ENCODE measurements at places on chromosomes 4 and X.

DNA sequence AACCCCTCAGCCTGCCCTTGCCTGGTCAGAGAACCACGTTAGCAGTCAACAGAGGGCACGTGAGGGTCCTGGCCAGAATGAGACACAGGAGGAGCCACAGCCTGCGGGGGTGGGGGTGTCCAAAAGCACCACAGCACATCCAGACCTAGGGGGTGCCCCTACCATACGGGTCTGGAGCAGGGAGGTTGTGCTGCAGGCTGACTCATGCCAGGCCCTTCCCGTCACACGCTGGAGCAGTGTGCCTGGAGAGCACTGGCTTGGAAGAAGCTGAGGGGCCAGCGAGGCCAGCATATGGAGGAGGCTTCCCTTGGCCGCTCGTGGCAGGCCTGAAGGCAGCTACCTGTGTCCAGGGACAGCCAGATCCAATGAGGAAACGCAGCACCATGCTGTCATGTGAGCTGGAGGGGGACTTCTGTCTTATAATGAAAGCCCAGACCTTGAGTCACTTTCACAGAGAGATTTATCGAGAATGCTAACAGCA lies 1.5 kb upstream of the IRAK1 start:
- no peak for DNase-seq

GRCh38 chr4:95231681-95232080 lies 317.1 kb downstream of the UNC5C start:
- DNase-seq = no peak

DNA sequence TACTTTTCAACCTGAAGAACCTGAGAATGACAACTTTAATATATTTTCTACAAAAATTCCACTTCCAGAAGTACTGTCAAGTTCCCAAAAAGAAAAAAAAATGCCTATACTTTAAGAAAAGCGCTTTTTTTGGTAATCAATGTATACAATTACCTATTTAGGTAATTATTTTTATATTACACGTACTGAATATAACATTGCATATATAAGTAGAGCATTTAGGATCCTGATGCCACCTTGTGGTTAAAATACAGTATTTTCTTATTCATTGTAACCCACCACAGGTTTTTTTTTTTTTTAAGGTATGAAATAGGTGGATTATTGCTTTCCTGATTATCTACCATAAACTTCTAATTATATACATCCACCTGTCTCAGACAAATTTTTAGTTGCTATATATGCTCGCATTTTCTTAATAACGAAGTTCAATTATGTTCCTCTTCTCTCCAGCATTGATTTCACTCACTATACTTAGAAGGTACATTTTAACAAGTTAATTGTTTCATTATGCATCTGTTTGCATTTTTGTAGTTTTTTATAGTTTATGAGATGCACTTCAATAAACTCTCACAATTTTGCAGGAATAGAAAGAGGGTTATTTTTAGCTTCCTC lies 5.2 kb downstream of the MAP9 start:
- DNase-seq = no peak

DNA sequence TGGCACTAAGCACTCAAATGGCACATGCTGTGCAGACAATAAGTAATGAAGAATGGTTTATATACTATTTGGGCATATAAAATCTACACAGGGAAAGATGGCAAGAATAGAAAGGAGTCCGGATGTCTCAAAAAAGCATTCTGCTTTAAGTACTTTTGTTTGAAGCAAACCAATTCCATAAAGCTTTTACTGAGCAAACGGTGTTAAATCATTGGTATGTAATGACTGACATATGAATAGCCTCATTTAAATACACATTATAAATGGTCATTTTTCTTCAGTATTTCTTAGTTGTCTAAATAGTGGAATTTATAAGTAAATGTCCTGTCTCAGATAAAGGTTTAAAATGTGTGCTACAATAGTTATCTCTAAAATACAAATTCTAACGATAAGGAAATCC lies 6.0 kb downstream of the FBXO8 start:
- DNase-seq = no peak

- no peak for DNase-seq
Measured at GRCh38 chr4:17708992-17709762, 72.2 kb downstream of the FAM184B start.

- no peak for DNase-seq
Measured at GRCh38 chrX:96841325-96841724, 42.4 kb upstream of the RPA4 start.

- DNase-seq = no peak
Measured at GRCh38 chrX:56762707-56763555, 33.9 kb downstream of the NBDY start.

- no peak for DNase-seq
Measured at GRCh38 chrX:29496636-29497180, 718.7 kb upstream of the MAGEB2 start.

GRCh38 chrX:11751261-11751660 lies 6.8 kb upstream of the MSL3 start:
- no peak for DNase-seq

GRCh38 chrX:16869393-16870094 lies 618 bp downstream of the RBBP7 start:
- no peak for DNase-seq

DNA sequence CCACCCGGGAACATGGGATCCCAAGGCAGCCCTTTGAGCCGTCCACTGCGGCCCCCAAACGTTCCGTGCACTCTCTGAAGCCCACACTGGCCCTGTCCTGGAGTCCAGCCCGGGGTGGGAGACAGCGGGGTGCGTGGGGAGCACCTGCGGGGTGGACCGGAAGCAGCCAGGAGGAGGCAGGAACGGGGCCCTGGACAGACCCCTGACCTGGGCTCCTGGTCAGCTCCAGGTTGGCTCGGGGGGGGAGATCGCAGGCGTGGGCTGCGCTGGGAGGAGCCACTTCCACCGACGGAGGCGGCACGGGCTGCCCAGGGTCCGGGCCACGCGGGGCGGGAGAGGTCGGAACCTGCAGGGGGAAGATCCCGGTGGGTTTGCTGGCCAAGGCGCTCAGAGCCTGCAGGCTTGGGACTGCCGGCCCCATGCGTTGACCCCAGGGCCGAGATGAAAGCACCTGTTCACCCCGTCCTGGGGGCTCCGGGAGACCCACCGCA lies 5.7 kb upstream of the PLCXD1 start:
- no peak for DNase-seq

DNA sequence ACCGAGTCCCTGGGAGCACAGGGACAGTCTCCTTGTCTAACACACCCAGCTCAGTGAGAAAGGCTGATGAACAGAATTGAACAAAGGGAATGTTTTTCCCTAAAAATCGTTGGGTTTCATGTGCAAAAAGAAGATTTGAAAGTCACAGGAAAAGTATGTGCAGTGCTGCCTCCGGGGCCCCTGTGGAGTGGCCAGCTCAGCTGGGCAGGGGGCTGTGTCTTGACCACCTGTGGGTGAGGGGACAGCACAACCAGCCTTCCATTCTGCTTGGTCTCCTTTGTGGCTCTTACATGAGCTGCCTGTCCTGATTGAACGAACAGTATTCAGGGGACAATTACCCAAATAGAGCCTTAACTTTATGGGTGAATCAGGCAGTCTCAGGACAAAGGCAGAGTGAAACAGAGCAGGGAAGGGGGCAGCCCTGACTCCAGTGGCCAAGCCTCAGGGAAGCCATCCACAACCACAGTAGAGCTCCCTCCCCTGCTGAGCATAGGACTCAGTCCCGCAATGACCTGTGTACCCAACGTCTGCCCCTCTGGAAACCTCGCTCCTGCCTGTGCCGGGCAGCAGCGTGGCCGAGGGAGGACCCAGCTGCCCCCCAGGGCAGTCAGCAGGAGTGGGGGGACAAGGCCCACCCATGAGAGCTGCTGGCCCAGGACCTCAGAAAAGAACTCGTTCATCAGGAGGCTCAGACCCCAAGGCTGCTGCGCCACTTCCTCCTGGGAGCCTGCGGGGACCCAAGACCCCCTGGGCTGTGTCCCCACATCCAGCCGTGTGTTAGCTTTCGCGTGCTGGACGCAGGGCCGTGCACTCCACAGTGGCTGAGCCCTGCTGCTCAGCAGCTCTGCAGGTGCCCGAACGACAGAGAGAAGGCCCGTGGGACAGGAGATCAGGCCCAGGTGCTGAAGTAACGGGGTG lies 59.6 kb upstream of the MXD4 start:
- no peak for DNase-seq

DNA sequence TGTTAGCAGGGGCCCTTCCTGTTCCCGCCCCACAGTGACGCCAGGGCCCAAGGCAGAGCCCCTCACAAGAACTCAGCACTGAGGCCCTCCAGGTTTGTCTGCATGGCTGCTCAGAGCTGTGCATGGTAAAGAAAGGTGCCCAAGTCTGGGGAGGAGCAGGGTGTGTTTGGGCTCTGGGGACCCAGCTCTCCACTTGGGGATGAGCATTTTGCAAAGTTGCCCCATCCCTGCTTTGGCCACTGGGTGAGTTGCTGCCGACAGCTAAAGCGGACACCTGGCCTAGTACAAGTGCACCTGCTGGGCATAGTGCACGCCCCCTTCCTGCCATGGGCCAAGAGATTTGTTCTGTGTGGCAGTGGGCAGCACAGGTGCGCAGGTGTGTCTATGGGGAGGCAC lies 2.0 kb upstream of the MXD4 start:
- DNase-seq = no peak

DNA sequence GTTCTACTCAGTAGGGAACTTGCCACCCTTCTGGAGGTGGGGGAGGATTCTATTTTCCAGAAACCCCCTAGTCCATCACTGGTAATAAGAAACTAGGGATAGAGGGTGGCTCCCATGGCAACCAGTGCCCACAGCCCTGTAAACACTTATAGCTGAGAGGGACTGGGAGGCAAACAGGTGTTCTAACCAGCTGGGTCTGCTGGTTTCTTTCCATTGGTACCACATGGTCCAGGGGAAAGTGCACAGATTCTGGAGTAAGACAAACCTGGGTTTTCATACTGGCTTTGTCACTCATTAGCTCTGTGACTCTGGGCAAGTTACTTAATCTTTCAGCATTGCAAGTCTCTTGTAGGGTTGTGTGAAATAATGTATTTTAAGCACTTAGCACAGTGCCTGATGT lies 26.9 kb downstream of the IGSF1 start:
- DNase-seq = no peak

DNA sequence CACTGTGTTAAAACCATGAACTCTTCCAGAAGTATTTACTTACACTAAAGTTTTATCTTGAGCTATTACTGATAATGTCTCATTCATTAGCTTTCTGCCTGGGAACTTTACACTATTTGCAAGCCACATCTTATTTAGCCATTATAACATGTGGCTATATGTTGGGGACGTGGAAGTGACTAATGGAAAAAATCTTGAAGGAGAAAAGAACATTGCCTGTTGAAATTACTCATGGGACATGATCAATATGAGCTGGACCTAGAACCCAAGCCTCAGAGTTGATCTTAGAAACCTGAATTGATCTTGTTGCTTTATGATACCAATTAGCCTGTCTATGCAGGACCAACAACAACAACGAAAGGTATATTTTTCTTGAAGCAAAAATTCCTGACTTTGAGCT lies 22.5 kb upstream of the ARHGAP6 start:
- no peak for DNase-seq

DNA sequence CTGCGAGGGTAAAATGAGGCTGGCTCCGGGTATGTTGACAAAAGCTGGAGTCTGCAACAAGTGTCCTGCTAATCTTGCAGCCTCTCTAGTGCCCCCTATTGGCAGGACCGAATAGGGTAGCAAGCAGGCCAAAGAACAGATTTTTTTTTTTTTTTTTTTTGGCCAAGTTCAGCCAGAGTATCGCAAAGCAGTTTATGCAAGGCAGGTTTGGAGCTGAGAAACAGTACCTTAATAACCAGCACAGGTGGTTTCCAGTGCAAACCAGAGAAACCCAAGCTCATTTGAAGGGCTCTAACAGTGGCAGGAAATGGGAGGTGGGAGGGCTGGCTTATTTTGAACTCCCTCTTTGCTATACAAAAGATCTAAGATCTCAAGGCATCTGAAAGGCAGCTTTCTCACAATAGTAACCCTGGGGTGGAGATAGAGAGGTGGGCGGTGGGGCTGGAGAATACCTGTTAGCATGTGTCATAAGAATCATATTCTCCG lies 38.2 kb upstream of the OCIAD2 start:
- DNase-seq = no peak

GRCh38 chr4:180598281-180598680 lies 1644.9 kb upstream of the TENM3 start:
- DNase-seq = no peak

GRCh38 chr4:30863021-30863420 lies 142.9 kb downstream of the PCDH7 start:
- DNase-seq = no peak

- DNase-seq = no peak
Measured at GRCh38 chrX:48626401-48627298, 29.4 kb downstream of the WDR13 start.

DNA sequence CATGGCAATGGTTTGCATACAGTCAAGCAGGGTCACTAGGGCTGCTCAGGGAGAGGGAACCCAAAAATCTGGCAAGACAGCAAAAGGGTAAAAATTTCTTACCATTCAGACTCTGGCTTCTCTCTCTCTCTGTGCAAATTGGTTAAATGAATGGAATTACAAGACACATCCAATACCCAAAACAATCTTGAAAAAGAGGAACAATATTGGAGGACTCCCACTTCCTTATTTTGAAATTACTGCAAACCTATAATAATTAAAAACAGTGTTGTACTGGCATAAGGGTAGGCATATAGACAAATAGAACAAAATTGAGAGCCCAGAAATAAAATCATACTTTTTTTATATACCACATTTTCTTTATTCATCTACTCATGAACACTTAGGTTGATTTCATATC lies 24.1 kb downstream of the ETDA start:
- no peak for DNase-seq

GRCh38 chrX:97290199-97290598 lies 406.5 kb downstream of the RPA4 start:
- no peak for DNase-seq

GRCh38 chrX:69015156-69015555 lies 150.1 kb downstream of the PJA1 start:
- no peak for DNase-seq

GRCh38 chr4:110636171-110636679 lies 13.3 kb upstream of the PITX2 start:
- DNase-seq = no peak

DNA sequence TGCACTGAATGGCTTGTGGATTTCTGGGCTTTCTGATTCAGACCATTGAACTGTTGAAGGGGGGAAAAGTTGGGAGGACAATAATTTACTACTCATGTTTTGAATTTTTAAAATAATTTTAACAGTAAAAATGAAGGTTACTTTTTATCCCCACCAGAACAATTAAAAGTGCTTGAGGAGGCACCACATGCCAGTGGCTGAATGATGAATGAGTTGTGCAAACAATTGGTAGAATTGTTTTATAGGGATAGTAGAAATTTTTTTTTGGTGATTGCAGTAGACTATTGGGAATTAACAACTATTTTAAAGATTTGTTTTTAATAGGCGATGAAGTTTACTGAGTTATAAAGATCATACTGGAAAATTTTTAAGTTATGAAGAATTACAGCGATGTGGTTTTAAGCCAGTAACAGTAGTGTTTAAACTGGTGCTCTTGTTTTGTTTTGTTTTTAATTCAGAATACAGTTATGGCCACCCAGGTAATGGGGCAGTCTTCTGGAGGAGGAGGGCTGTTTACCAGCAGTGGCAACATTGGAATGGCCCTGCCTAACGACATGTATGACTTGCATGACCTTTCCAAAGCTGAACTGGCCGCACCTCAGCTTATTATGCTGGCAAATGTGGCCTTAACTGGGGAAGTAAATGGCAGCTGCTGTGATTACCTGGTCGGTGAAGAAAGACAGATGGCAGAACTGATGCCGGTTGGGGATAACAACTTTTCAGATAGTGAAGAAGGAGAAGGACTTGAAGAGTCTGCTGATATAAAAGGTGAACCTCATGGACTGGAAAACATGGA lies 2.7 kb downstream of the REST start:
- no peak for DNase-seq

GRCh38 chrX:68647156-68647957 lies at the start of gene STARD8:
Gene STARD8, plus strand, starts transcription at chrX:68647666. Its CDS starts 217 bp downstream, at chrX:68647883.
- DNase-seq = no peak

GRCh38 chrX:2965965-2966364 lies 36.8 kb upstream of the ARSD start:
- no peak for DNase-seq
